ENCODE measurements at places on chromosomes 11 and 22.

DNA sequence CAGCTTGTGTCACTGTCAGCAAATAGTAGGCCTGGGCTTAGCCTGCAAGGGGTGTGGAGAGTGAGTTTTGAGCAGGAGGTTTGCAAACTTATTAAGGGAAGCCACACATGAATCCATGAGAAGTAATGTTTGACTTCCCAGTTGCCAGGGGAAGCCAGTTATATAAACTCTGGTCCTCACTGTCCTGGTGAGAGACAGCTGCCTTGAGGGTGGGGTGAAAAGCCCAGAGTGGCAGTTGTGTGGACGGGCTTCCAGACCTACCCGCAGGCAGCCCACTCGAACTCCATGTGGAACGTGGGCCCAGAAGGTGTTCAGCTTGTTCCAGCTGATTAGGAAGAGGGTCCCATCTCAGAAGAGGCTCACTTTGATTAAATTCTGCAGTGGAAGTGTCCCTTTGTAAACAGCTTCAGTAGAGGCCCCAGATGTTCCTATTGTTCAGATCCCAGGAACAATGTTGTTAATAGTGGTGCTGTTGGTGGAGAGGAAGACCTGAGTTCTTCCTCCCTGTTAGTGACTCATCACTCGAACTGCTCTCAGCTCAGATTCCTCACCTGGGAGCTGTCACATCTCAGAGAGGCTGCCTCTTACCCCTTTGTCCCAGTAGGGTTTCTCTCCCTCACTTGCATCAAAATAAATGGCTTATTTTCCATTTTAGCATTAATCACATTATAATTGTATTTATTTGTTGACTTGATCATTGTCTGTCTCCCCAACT lies 63.4 kb downstream of the GRAMD1B start:
- DNase-seq: no peak

- no peak for DNase-seq
These were observed 120.7 kb downstream of the MPPED1 start for GRCh38 chr22:43532301-43533155.

GRCh38 chr11:95003716-95004115 lies 21.3 kb upstream of the KDM4E start:
- no peak for DNase-seq

GRCh38 chr11:68839911-68840641 lies 1.6 kb downstream of the CPT1A start:
- DNase-seq: no peak

DNA sequence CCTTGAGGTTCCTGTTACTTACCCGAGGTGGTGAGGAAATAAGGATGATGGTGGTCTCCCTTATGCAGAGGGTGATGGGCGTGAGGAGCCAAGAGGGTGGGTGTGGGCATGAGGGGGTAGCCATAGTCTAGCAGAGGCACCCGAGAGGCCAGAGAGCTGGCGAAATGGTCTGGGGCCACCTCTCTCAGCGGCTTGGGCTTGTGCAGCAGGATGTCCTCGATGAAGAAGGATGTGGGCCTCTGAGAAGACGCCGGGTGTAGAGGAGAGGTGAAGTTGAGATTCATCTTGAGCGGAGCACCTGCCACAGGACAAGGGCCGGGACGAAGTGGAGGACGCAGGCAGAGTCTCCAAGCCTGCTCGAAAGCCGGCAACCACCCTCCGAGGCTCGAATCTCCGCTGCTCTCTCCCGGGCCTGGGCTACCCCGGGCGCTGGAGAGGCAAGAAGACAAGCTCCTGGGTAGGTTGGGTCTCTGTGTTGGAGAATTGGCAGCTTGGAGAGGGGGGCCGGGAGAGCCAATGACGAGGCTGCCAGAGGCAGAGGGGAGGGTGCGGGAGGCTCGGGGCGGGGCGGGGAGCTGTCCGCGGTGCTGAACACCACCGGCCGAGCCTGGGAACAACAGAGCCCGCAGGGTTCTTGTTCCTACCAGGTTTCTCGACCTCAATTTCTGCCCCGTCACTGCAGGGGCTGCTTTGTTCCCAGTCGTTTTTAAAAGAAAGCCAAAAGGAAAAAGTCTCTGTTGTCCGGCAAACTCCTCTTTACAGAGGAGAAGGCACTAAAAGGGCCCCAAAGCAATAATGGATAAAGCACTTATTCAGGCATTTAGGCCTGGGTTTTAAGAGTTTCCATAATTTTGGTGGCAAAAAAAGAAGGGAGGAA lies at the start of gene BSX:
BSX (minus strand) TSS at position 447 of the 877 bp plus-strand sequence; CDS start at position 284, 163 bp downstream.
- peak; percentile 15 for DNase-seq

GRCh38 chr22:44080936-44081861 lies 57.1 kb downstream of the PARVB start:
- DNase-seq: peak; percentile 33

DNA sequence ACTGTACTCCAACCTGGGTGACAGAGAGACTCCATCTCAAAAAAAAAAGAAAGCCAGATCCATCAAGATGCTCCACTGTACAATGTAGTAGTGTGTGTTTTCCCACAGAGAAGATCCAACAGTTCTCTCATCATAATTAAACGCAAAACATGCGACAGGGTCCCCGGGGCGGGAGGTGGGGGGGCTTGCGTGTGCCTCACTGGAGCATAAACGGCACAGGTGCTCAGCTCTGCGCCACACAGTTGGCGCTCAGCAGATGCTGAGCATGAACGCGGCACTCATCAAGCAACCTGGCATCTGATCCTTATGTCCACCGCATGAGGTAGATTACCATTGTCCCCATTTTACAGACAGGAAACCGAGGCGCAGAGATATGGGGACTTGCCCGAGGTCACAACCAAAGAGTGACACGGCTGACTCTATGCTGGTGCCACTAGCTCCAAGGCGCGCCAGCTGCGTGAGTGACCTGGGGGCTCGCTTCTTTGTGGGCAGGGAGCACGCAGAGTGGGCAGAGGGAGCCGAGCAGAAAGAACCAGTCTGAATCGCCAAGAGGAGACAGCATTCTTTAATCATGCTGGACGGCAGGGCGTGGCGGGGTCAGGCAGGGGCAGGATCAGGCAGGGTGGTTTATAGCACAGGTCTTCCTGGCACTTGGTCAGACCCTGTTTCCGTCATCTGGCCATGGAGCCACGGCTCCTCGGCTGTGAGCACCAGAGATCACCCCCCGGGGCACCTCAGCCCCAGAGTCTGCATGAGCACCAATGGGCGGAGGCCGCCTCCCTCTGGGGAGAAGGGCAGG lies 8.2 kb downstream of the C1QTNF6 start:
- DNase-seq: no peak

GRCh38 chr11:11391796-11392463 lies 38.9 kb upstream of the CSNK2A3 start:
- DNase-seq: no peak

- DNase-seq: no peak
These were observed 152.3 kb upstream of the CCDC90B start for GRCh38 chr11:83438438-83438837.

DNA sequence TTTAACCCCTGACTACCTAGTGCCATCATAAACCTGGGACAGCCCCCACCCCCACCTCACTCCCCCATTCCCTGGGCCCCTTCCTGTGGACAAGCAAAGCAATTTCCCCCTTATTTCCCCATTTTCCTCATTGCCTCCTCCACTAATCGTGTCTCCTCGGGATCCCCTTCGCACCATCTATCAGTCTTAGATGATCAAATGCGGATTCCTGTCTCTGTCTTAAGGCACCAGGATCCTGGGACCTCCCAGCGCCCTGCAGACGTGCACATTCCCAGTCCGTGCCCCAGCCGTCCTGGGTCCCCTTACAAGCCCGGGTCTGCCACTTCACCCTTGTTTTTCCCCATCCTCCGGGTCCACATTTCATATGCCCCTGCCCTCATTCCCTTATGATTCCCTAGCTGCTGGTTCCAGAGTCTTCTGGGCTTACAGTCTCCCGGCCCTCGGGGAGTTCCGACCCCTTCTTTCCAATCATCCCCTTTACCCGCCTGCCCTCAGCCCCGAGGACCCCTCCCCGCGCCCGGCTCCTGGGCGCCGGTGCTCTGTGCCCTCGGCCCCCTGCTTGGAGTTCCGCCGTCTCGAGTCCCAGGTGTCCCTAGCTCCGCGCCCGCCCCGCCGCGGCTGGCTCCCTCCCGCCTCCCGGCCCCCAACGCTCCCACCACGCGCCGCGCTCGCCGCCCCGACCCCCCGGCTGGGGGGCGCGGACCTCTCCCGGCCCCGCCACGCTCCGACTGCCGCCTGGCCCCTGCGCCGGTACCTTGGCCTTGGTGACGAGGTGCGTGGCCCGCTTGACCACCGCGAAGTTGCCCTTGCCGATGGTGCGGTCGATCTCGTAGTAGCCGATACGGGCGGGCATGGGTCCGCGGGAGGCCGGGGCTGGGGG lies 599 bp downstream of the SIK3 start:
- DNase-seq: peak; percentile 31

DNA sequence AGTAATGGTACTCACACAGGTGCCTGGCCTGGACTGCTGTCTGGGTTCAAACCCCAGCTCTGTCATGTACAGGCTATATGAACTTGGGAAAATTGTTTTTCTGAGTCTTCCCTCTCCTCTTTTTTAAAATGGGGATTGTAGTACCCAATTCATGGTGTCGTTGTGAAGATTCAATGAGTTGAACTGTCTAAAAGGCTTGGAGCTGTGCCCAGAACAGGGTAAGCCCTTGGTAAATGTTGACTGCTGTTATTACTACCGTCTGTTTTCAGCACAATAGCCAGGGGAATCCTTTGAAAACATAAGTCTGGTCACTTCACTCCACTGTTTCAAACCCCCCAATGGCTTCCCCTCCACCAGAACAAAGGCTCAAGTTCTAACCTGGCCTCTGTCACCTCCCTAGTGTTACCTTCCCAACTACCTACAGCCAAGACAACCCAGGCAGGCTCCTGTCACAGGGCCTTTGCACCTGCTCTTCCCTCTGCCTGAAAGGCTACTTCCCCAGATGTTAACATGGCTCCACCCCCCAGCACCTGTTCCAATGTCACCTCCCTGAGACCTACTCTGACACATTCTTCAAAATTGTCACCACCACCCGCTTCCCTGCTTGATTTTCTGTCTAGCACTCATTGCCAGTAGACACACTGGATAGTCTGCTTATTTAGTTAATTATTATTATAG lies 152.8 kb downstream of the CHST1 start:
- DNase-seq: no peak

Data from activated CD4-positive, CD25-positive, alpha-beta regulatory T cell (primary cell).